Stimulated activated CD4-positive, alpha-beta T cell treated with anti-CD3 and anti-CD28 coated beads, Interleukin-1b, Interleukin-23, amount 100 ng/mL, for 4 hours (primary cell): ENCODE measurements at places on chromosomes 16 and 17.

DNA sequence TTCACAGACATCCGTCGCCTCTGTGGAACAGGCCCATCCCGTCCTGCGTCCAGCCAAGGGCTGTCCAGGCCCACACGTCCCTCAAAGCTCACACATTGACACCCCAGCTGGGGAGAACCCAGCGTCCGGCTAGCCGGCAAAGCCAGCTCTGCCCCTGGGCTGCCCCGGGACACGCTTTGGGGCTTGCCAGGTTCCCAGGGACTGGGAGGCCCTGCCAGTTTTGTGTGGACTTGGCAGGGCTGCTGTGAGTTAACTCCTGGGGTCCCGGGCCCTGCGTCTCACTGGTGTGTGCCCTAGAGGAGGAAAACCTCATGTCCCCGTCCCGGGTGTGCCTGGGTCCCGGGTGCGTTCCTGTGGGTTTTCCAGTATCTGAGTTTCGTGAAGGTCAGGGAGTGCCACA, 6.3 kb downstream of the SOX8 start:
- DNase-seq: no peak

DNA sequence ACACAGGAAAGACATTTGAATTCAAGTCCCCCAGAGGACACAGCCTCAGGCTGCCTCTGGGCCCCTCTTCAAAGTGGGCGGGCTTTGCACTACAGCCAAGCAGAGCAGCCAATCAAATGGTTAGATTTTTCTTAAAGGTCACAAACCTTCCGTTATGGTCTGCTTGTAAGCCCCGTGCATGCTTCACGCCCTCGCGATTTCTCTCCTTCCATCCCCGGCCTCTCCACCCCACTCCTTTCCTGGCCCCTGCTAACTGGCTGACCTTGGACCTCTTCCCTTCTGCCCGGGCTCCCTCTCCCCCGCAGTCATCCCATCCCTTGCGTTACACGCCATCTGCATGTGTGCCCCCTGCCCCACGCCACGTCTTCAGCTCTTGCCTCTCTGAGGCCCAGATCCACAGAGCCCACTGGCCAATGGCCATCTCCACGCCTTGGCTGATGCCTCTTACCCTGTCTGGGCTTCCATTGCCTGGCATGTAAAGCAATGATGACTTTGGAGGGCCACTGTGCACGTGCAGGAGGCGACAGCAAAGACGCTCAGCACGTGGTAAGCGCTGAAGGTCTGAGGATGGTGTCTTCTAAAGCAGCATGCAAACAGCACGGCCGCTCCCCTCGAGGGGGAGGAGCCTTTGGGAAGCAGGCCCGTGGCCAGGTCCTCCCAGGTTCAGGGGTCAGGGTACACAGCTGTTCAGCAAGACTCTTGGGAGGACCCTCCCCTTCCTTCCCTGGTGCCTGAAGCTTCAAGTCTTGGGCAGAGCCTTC, 86.8 kb downstream of the ZDHHC7 start:
- no peak for DNase-seq

- DNase-seq: no peak
These were observed 41.5 kb upstream of the HS3ST3A1 start for GRCh38 chr17:13643180-13643579.

DNA sequence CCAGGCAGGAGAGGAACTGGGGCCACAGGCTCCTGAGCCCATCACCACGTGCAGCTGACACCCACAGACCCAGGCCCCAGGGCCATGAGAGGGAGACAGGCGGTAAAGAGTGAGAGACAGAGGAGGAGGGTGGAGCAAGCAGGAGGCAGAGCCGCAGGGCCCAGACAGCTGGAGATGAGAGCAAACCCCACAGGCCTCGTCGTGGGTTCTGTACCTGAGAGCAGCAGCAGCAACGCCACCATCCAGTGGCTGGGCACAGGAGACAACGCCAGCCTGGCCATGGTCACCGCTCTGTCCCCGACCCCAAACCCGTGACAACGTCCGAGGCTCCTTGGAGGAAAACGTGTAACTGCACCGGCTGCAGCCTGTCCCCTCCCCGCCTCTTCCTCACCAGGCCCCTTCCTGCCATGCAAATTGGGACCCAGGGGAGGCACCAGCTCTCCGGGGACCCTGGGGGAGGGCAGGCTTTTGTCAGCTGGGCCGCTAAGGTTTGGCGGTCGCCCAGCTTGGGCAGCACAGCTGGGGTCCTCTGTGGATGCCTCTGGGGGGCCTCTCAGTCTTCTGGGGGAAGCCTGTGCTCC, at the start of gene CD79B:
TSS of gene CD79B (minus strand) at position 351 of the 581 bp plus-strand sequence. CDS start at position 281, 70 bp downstream.
- no peak for DNase-seq

GRCh38 chr17:15945527-15946191, 729 bp downstream of the ADORA2B start:
- DNase-seq: peak; percentile 28

- no peak for DNase-seq
These were observed 6.3 kb upstream of the USP31 start for GRCh38 chr16:23155445-23156049.
